ENCODE measurements at places on chromosomes 6 and 20.

GRCh38 chr20:20734475-20734948 lies 22.1 kb upstream of the RALGAPA2 start:
- no peak for DNase-seq

- DNase-seq: no peak
Measured at GRCh38 chr6:33716379-33716778, 4.9 kb upstream of the UQCC2 start.

- DNase-seq: no peak
Measured at GRCh38 chr20:37328149-37328945, 17.6 kb upstream of the SRC start.

GRCh38 chr20:14882846-14883245 lies 545.4 kb upstream of the FLRT3 start:
- peak; percentile 7 for DNase-seq

DNA sequence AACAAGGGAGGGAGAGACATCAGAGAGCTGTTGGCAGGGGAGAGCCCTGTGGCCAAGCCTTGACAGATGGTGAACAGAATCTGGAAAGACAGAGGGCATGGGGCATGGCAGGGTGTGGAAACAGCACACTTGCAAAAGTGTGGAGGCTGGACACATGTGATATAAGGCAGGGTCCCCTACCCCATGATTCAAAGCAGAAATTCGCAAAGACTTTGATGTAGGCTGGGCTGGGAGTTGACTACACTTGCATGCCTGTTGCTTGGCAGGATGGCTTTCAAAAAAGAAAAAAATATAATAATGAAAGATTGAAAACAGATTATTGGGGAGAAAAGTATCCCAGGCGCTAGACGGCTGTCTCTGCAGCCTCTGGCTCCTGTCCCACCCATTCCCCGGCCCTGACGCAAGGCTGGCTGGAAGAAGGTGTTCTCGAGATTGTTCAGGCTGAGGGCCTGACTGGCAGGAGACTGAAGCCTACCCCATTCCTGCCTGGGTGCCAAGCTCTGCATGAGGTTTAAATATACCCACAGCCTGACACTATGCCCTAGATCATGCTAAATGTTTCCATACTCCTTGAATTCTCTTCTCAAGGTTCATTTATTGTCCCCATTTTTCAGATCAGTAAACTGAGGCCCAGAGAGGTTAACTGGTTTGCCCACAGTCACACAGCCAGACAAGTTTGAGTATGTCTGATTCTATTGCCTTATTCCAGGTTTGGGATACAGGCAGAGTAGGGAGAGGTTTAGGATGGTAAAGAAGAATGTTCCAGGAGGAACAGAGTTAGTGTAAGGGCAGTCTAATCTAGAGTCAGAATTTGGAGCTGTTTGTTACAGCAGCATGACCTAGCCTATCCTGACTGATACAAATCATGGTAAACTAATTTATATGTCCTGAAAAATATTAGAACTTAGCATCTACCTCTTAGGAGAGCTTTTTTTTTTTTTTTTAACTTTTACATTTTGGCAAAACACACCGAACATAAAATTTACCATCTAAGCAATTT lies 23.4 kb upstream of the CCN5 start:
- peak; percentile 83 for DNase-seq

GRCh38 chr20:58140787-58141425 lies 87.5 kb downstream of the ANKRD60 start:
- no peak for DNase-seq

DNA sequence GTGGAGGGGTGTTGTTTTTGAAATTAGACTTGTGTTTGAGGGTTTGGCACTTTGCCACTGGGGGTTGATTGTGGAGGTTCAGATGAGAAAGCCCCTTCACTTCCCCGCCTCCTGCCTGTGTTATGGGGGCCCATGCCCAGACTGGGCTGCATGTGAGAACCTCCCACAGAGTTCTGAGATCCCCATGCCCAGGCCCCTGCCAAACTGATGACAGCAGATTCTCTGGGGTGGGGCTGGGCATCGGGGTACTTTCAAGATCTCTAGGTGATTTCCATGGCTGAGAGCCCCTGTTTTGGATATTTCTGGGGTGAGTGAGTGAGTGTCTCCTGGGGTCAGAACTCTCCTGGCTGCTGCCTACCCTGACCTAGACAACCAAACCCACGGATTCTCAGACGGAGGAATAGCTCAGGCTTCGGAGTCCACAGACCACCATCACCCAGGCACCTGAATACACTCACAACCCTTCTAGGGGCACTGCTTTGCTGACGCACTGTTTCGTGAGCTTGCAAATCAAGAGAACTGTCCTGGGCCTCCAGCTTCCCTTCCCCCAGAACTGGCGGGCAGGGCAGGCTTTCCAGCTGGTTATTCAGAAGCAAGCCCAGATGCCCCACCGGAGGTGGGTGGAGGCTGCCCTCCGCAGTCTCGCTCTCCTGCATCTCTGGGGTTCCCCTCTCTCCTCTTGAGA lies 6.3 kb downstream of the BCAS1 start:
- DNase-seq: no peak

GRCh38 chr6:34771727-34772126 lies 14.4 kb downstream of the SNRPC start:
- DNase-seq: peak; percentile 78

- no peak for DNase-seq
Measured at GRCh38 chr6:79617518-79617941, 13.6 kb upstream of the SH3BGRL2 start.

- no peak for DNase-seq
Measured at GRCh38 chr6:72324591-72324990, 297.3 kb upstream of the KCNQ5 start.

GRCh38 chr6:48597951-48598350 lies 487.0 kb upstream of the PTCHD4 start:
- DNase-seq: peak; percentile 4

- no peak for DNase-seq
Measured at GRCh38 chr6:144122861-144123260, 27.5 kb upstream of the STX11 start.

- DNase-seq: no peak
Measured at GRCh38 chr6:155158030-155158843, 105.6 kb upstream of the CLDN20 start.

DNA sequence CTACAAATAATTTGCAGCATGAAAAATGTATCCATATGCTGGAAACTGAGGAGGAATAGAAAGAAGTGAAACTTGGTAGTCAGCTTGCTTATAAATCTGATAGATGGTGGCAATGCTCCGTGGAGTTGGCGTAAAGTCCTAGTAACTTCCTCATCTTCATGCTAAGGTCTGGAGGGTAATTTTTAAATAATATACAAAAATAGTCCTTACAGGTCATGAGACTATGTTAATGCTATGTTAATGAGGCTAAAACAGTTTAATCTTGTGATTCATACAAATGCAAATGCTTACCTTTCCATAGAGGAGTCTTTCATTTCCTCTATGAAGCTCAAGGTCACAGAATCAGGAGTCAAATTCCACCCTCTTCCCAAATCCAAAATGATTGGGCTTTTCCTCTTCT lies 9.4 kb upstream of the CRIP3 start:
- DNase-seq: no peak

GRCh38 chr6:16649241-16649640 lies 112.0 kb downstream of the ATXN1 start:
- peak; percentile 41 for DNase-seq

DNA sequence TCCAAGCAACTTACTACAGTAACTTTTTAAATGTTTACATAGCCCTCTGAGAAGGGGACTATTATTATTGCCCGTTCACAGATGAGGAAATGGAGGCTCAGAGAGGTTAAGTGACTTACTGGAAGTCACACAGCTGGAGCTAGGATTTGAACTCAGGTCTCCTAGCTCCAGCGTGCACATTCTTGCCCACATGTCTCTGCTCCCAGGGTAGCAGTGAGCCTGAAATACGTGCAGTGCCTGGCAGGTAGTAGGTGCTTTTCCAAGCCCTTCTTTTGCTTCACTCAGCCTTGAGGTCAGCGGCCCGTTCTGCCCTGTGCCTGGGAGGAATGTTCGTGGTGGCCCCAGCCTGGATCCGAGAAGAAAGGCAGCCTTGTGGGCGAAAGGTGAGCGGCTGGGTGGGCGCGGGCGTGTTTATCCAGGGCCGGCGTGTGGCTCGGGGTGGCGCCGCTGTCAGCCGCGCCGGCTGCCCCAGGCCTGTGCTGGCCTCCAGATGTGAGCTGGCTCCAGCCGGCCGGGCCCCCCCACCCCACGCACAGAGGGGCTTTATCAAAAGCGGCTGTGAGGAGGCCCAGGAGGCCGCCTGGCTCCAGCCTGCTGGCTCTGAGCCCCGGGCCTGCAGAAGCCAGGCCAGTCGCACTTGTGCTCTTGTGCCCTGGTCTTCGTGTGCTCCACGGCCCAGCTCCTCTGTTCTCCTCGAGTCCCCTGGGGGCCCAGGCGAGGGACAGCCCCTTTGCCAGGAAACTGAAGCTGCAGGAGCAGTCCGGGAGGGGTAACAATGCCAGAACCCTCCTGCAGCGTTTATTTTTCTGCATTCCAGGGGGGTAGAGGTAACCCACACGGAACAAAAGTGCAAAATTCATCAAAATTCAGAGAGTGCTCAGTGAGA lies 58.1 kb downstream of the UBE2V1 start:
- DNase-seq: peak; percentile 60

DNA sequence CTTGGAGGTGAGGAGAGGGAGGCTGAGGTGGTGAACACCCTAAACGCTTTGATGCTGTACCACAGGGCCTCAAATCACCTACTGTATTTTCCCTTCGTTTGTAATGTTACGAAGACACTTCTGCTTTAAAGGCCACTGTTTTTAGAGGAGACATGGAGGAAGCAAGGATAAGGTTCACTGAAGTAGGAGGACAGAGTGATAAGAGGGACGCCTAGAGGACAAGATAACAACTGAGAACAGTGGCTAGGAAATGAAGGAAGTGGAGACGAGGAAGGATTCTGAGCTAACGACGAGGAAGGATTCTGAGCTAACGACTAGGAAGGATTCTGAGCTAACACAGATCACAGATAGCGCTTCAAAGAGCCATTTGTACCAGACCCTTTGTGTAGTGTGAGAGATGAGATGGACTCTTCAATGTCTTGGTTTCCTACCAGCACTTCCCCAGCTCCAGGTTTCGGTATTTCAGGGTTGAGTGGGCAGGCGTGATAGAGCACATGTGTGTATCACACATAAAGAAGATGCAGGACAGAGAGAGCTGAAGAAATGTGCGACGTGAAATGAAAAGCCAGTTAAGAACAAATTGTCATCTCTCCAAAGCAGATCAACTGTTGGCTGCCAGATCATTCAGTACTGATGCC lies 7.5 kb downstream of the SF3B5 start:
- DNase-seq: no peak

DNA sequence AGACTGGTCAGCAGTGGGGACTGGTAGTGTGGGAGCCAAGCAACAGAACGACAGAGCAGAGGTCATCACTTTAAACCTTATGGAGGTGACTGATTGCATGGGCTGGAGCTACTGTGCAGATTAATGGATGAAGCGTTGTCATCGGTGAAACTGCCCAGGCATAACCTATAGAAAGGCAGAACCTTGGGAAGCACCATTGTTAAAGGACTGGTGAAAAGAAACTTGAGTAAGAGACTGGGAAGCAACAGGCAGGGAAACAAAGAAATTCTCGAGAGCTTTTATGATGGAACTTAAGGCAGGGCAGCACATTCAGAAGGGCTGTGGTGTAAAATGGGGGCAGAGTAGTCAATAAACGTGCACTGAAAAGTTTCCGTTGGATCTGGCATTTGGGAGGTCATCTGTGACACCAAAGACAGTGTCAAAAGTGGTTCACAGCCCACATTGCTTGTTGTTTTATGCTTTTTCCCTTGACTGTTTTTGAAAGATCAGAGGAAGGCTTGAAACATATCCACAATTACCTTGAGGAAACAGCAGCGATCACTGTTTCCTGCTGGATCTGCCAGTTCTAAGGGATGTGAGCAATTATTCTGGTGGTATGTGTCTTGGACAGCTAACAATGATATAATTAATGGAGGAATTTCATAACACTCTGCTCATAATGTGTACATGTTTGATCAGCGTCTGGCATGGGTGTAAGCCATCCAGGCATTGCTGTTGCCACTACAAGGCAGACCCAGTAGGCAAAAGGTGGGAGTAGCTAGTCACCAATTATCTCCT lies 62.7 kb downstream of the LRRC1 start:
- no peak for DNase-seq

DNA sequence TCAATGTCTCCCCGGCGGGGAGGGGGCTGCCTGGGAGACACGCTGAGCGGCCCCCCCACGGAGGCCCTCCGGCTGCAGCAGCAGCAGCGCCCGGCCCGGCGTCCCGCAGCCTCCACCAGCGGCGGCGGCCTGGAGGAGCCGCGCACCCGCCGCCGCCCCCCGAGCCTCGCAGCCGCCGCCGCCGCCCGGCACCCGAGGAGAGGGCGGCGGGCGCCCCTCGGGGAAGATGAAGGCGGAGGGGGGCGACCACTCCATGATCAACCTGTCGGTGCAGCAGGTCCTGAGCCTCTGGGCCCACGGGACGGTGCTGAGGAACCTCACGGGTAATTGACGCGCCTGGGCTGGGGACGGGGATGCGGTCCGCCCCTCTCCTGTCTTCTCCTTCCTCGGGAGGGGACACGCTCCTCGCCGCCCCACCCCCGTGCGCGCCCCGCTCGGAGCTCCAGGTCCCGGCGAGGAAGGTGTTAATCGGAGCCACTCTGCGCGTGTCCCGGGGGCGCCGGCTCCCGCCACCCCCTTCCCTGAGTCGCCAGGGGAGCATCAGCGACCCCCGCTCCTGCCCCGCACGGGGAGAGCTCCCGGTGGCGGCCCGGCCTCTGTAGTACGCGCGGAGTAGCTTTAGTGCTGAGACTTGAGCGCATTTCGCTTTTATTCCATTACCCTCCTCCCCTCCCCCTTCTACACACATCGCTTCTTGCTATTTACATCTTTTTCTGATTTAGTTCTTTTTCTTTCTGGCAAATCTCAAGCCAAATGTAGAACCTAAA lies 686 bp downstream of the TMEM170B start:
- DNase-seq: no peak

DNA sequence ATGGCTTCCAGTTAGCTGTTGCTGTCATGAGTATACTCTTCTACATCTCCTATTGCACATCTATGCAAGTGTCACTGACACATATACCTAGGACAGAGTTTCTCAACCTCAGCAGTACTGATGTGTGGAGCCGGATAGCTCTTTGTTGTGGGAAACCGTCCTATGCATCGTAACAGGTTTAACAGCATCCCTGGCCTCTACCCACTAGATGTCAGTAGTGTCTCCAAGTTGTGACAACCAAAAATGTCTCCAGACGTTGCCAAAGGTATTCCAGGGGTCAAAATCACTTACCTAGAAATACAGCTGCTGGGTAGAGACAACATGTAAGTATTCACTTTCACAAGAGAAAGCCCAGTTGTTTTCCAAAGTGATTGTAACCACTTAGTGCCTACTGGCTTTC lies 637.6 kb downstream of the RNF144B start:
- peak; percentile 64 for DNase-seq

- DNase-seq: no peak
Measured at GRCh38 chr6:127219869-127220268, 46.8 kb upstream of the RNF146 start.
